ENCODE measurements at places on chromosomes 11 and 22. TPM values are rescaled to one million over a fixed set of nuclear protein-coding genes. Genes with fewer than 3 reads are reported as not detected.

ME3 gene
- 29.8 TPM for total RNA-seq

SEPTIN3 gene
- 0.22 TPM for total RNA-seq

CECR2 gene
- 7.1 TPM for total RNA-seq

FAM180B gene
- not detected for total RNA-seq

MS4A7 gene
- total RNA-seq = 13.0 TPM

PNPLA5 gene
- total RNA-seq = not detected

RTN4RL2 gene
- 1.0 TPM for total RNA-seq

RFPL1 gene
- total RNA-seq = not detected

POTEH gene
- total RNA-seq = not detected

KRTAP5-2 gene
- total RNA-seq = not detected

RFPL3 gene
- not detected for total RNA-seq

All from left ventricle myocardium superior (tissue), 1 donor.